Muscle of back (tissue), 13 donors: ENCODE measurements at places on chromosomes 11 and 22. TPM values are rescaled to one million over a fixed set of nuclear protein-coding genes. Genes with fewer than 3 reads are reported as not detected.

- no peak for DNase-seq
Measured at GRCh38 chr22:43669190-43669589, 142.9 kb downstream of the EFCAB6 start.

- no peak for DNase-seq
Measured at GRCh38 chr11:1293619-1294015, 15.8 kb downstream of the TOLLIP start.

- peak; percentile 96 for DNase-seq
Measured at GRCh38 chr22:27512283-27512761, 289.2 kb downstream of the MN1 start.

DNA sequence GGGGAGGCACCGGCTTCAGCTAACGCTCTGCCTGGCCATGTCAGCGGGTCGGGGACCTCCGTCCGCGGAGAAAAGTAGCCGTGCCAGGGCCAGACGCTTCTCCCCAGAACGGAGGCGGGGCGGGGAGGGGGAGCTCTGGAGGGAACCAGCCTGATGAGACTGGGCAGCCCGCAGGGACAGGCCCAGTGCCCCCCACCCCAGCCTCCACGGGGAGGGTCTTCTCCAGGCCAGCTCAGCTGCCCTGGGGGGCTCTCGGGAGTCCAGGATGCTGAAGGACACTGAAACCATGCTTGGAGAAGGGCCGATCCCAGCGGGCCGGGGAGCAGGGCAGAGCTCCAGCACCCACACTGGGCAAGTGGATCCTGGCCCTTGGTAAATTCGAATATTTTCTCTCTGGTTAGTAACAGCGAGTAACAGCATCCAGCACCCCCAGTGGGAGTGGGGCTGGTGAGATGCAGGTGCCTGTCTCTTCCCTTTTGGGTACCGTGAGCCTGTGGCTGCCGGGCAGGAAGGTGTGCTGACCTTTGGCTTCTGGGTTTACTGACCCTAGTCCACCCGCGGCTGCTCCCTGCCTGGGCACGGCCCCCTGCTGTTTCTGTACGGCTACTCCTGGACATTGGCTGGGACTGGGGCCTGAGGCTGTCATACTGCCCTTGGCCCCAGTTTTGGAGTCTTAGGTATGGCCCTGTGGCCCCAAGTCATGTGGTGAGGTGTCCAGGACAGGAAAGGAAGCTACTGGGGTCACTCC, 35.8 kb downstream of the GRAMD4 start:
- DNase-seq = no peak

GRCh38 chr11:67062526-67063373, 6.1 kb downstream of the RHOD start:
- no peak for DNase-seq

DNA sequence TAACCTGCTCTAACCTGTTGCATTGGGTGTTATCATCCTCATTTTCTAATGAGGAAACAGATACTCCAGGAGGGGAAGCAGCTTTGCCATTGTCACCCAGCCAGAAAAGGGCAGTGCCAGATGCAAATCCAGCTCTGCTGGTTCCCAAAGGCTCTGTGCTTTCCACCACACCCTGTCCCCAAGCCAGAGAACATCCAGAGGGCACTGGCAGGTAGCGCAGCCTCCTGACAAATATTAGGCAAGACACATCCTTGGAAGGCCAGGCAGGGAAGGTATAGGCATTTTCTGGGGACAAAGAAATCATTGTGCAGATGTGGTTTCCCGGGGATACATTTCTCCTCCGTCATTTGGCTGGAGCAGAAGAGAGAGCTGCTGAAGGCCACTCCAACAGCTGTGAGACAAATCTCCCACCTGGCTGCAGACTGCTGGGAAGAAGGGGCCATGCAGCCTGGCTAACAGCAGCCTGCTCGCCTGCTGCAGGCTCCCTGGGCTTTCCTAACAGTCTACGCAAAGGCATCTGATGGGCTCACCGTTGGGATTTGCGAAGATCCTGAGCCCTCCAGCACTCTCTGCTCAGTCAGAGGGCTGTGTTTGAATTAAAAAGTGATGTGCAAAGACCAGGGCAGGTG, 93.9 kb upstream of the PITPNB start:
- no peak for DNase-seq

- no peak for DNase-seq
Measured at GRCh38 chr11:2803186-2804091, 82.1 kb downstream of the CDKN1C start.

GRCh38 chr22:31230155-31230870, 18.2 kb downstream of the LIMK2 start:
- DNase-seq = no peak

GRCh38 chr11:4839851-4840549, 9.0 kb downstream of the OR51S1 start:
- no peak for DNase-seq

DNA sequence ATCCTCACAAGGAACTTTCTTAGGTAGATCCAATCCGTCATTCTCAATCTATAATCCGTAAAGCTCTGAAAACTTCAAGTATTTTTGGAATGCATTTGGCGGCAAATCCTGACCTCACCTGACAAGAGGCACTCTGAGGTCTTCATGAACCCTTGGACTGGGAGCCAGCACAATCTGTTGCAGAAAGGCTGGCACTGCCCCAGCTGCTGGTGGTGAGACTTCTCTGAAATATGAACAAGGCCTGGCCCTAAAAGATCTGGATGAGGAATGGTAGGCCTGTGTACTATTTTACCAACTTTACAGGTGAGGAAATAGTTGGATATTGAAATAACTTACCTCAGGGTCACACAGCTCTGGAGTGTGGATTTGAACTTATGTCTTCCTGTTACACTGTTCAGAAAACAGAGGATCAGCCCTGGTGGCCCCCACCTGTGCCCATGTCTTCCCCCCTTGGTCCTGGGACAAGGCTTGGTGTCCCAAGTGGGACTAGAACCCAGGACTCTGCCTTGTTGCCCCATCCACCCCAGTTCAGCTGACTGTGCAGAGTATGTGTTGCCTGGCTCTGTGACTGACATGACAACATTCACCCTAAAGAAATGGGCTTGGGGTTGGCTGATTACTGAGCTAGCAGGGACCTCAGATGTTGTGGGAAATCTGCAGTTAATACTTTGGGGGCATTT, 471.4 kb downstream of the MN1 start:
- DNase-seq = no peak

DNA sequence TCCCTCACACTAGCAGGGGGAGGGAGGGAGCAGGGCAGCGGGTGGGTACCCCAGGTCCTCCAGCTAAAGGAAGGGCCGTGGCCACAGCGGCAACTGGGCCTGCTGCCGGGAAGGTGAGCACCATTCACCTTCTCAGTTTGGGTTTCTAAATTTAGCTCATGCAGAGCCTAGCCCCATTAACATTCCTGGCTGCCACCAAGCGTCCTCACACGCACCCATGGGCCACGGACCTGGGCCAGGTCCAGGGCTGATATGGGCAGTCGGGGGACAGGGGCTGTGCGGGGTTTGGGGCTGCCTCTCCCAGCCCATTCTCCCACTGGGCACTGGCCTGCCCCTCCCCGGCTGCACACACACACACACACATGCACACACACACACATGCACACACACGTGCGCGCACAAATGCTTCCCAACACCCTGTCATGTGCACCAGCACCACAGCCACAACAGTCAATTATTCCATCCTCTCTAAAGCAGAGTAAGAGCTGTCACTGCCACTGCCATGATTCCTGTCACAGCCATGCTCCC, 28.7 kb downstream of the SYT7 start:
- no peak for DNase-seq

DNA sequence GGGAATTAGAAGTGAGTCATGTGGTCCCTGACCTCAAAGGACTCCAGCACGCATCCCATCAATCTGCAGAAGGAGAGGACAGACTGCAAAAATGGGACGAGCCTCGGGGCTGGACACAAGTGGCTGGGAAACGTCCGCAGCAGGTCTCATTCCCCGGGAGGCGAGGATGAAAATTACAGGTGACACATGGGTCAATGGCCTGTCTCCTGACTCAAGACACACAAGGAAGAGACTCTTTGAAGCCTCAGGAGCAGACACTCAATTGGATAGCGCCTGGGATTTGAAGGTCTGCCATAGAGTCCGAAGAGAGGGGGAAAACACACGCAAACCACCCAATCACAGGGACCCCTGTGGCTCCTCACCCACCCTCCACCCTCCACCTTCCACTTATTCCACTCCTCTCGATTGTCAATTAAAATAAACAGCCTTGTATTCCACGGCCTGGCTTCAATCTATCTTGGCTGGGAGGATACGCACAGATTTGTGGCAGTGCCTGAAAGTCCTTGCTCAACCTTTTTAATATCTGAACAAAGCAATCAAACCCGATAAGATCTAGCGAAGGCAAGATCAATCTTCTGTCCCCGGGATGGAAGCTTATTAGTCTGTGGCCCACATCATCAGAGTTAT, 101.8 kb upstream of the CADM1 start:
- DNase-seq = no peak

GRCh38 chr11:11499300-11499699, 122.5 kb downstream of the GALNT18 start:
- no peak for DNase-seq

DNA sequence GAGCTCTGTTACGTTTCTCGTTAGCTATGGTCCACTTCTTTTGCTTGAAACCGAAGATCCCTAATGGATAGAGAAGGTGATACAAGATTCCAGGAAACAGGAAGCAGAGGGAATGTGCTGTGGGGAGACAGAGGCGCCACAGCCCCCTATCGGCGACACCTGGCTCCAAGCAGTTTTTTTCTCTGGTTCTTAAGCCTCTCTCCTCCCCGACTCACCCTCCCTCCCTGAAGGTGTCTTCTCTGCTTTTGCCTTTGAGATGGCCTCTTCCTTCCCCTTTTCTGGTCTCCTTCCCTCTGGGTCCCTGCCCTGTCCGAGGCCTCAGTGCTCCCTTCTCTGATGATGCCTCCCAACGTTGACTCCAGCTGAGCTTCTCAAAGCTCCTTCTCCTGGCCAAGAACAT, 14.2 kb upstream of the APOBEC3A start:
- no peak for DNase-seq

DNA sequence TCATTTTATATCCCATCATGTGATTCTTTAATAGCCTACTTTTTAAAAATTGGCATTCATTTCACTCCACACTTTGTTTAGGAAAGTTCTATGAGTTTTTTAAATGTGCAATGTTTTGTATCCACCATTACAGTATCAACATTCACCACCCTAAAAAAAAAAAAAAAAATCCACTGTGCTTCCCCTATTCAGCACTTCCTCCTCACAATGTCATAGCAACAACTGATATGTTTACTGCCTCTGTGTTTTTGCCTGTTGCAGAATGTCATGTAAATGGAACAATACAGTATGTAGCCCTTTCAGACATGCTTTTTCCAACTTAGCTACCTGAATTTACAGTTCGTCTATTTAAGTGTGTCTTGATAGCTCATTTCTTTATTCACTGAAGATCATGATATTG, 754.2 kb downstream of the FAM181B start:
- DNase-seq = no peak

DNA sequence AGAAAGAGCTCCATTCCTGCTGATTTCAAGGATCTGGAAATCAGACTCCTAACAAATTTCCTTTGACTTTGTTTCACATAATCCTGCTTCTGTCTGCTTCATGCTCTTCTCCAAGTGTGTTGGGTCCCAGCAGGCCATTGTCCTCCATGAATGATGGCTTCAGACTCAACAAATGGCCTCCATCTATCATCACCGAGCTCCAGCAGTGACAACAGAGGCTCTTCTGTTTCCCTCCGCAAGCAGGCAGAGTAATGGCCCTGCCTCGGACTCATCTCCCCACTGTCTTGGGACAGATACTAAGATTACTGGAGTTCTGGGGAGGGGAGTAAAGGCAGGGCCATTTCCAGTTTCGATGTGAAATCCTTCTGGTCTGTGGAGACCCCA, 127.3 kb downstream of the TENM4 start:
- DNase-seq = no peak

DNA sequence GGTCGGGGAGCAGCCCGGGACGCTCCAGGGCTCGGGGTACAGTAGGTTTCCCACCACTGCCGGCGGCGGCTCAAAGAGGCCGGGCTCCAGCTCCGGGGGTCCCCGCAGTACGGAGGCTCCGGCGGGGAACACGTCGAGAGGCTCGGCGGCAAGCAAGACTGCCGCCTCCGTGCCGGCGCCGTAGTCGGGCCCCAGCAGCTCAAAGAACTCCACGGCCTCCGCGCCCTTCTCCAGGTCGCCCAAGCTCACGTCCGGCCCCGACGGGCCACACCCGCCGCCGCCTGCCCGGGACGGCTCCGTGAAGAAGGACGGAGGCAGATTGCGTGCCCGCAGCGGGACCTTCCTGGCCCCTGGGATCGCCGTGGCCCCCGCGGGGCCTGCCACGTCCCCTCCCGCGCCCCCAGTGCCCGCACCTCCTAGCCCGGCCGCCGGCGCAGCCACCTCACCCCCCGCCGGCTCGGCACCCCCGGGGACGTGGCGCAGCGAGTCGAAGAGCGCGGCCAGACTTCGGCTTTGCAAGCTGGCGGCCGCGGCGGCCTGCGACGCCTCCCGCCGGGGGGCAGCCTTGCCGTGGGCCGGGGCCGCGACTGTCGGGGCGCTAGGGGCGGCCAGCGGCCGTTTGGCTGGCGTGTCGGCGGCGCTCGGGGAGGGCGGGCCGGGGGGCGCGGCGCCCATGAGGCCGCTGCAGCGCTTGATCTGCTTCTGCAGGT, 775 bp downstream of the FAM181B start:
- DNase-seq = peak; percentile 46

DNA sequence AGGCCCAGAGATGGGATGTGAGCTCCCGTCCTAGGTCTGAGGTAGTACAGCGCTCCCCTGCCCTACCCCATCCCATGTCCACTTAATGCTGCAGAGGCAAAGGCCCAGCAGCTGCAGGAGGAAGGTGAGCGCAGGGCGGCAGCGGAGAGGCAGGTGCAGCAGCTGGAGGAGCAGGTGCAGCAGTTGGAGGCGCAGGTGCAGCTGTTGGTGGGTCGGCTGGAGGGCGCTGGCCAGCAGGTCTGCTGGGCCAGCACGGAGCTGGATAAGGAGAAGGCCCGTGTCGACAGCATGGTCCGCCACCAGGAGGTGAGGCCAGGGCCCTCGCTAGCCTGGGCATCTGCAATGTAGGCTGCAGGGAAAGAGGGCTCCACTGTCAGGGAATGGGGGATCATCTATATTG, 15.2 kb downstream of the CCDC157 start:
- DNase-seq = no peak

The CARD16 gene
- 8.3 TPM for polyA plus RNA-seq

The DTX4 gene
- polyA plus RNA-seq = 16.8 TPM

The KCNJ11 gene
- polyA plus RNA-seq = 13.8 TPM

The THAP12 gene
- 65.3 TPM for polyA plus RNA-seq

The TMEM191C gene
- 0.41 TPM for polyA plus RNA-seq

The KLHL35 gene
- polyA plus RNA-seq = 3.6 TPM

The SCN2B gene
- 3.7 TPM for polyA plus RNA-seq

The MFRP gene
- not detected for polyA plus RNA-seq

The PATE2 gene
- polyA plus RNA-seq = not detected

The SERPIND1 gene
- polyA plus RNA-seq = not detected

The APOBEC3F gene
- polyA plus RNA-seq = 3.4 TPM
